ENCODE measurements at places on chromosomes 5 and 9.

DNA sequence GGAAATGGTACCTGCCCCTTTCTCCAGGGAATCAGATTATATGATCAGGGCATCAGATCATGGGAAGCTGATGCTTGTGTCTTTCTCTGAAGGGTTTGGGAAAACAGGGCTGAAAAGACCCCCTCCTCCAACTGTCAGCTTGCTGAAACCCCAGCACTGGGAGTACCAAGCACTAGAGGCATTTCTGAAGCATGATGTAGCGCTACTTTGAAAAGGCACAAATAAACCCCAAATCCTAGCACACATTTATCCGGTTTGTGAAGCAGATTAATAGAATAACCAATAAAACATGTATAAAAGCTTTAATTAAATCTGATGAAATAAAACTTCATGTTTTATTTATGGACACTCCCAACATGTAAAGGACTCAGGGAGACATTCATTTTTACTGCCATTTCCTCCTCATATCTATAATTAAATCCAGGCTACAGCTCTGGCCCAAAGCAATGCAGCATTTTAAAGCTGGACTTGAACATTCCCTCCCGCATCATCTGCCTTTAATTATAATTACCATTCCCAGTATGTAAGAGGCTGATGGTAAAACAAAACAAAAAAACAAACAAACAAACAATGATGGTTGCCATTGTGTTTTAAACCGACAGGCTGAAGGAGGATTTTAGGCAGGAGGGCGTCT lies 298.2 kb upstream of the RFX3 start:
- no peak for DNase-seq

DNA sequence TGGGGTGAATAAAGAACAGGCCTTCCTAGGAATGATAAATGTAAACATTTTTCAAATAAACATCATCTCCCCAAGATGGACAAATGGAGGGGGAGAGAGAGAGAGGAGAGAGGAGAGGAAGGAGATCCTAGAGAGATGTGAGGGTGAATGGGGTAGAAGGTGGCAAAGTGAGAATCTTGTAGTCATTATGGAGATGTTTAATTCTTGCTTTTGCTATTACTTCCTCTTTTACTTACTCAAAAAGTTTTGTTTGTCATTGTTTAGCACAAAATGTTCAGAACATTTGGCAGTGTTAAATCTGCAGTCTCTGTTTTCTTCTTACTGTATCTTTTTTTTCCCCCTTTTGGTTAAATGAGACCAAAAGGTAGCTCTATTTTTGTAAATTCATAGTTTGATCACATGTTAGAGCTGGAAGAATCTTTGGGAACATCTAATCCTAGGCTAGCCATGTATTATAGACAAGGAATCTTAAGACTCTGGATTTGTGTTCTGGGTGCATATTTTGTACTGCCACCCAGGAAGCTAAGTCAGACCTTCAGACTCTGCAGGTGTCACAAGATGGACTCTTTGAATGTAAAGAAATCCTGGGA lies 266.1 kb downstream of the NTRK2 start:
- DNase-seq: no peak

DNA sequence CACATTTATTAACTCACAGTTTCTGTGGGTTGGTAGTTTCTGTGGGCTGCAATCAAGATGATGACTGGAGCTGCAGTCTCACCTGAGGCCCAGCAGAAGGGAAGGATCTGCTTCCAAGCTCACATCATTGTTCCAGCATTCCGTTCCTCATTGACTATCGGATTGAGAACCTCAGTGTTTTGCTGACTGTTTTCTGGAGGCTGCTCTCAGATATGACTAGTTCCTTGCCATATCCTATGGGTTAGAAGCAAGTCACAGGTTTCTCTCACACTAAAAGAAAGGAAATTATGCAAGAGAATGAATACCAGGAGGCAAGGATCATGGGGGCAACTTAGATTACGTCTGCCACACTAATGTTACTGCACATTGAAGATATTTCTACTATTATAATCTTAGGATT lies 6.3 kb upstream of the ERAP1 start:
- no peak for DNase-seq

DNA sequence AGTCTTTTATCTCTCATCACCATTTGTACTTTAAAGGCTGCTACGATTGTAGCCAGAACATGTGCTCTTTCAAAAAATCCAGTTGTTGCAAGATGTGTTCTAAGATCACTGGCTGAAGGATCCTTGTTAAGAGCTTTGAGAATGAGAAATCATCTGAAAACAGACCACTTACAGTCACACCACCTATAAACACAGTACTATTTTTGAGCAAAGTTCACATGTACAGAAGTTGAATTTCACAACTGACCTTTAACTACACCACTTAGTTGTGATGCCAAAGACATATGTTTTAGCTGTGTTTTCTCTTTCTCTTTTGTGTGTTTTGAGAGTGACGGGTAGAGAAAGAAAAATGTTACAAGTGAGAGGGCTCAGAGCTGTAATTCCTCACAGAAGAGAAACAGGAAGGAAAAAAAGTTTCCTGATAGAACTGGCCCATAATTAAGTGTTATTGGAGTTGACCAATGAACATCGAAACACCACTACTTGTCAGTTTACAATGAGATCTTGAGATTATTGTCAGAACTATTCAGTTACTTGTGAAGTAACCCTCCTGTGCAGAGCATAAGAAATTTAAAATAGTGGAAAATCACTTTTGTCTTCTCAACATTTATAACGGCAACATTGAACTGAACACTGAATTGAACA lies 245.4 kb downstream of the MLLT3 start:
- DNase-seq: peak; percentile 43

- DNase-seq: no peak
Measured at GRCh38 chr5:133611357-133612248, 738 bp downstream of the FSTL4 start.

- peak; percentile 65 for DNase-seq
Measured at GRCh38 chr5:140591747-140592372, 27.2 kb downstream of the SLC35A4 start.

DNA sequence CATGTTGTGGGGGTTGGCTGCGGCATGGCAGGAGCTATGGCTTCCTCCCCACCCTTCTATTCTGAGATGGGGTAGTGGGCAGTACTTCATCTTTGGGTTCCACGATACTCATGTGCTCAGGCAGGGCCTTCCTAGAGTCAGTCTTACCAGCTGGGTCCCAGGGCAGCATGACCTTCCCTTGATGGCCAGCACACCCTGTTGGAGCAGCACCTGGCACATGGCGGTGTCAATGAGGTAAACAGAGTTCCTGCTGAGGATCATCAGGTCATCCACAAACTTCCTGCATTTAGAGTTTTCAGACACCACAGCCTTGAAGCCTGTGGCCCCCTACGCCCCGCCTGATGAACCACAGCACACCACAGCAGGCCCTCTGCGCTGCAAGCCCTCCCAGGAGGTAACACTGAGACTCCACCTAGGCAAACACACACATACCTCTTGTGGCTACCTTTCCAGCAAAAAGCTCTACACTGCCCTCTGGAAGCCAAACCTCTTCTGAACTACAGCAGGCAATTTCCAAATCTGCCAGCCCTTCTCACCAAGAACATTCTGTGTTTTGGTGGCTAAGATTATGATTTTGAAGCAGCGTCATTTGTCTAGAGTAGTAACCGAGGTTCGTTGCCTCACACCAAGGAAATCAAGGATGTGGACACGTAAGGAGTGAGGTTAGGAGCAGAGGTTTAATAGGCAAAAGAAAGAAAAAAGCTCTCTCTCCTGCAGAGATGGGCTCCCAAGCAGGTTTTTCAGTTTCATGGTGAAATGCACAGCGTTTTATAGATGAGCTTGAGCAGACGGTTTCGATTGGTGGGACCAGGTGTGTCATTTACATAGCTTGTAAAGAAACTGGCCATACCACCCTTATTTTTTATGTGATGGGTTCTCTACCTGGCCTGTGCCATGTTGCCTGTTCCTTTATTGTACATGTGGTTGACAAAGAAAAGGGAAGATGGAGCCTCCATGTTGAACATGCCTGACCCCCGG lies 20.3 kb upstream of the TMEM174 start:
- no peak for DNase-seq

- DNase-seq: no peak
Measured at GRCh38 chr5:93431250-93431649, 149.8 kb downstream of the NR2F1-AS1 start.

DNA sequence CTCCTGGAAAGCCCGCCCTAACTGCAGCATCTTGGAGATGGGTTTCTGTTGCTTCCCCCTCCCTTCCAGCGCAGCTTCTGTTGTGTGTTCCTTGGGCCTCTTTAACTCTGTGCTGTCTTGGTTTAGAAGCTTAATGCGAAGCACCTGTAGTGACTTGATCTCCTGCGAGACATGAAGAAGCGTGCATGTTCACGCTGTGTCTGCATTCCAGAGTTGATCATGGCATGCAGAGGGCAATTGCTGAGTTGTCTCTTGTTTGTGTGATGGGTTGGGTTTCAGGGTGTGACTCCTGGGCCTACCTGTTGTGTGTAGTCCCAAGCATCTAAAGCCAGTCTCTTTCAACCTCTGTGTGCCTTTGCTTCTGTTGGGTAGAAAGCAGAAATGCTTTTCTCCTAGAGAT lies 155.6 kb downstream of the SMARCA2 start:
- DNase-seq: no peak

GRCh38 chr5:25713259-25713658 lies 1068.5 kb upstream of the CDH10 start:
- no peak for DNase-seq

- DNase-seq: no peak
Measured at GRCh38 chr9:16515207-16515606, 355.3 kb downstream of the BNC2 start.

GRCh38 chr9:131500377-131500776 lies 2.3 kb upstream of the POMT1 start:
- DNase-seq: no peak

DNA sequence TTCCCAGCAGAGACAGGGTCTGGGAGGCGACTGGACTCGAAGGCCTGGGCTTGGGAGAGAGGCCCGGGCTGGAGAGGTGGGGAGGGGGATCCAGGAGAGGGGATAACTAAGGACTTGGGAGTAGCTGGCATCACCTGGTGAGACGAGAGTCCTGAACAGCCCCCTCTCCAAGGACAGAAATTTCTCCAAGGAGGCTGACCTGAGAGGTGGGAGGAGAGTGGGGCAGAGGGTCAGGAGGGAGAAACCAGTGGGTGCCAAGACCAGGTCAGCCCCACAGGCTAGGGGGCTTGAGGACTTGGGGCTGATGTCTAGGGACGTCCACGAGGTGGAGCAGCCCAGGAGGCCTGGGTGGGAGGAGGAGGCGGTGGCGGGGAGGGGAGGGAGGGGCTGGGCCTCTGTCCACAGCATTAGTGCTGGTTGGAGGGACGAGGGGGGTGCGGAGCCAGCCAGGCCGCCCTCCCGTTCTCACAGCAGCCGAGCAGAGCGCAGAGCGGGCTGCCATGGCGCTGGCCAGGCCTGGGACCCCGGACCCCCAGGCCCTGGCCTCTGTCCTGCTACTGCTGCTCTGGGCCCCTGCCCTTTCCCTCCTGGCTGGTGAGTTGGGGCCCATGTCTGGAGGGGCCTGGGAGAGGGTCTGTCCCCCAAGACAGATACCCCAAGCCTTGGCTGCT lies at the start of gene CRB2:
TSS of gene CRB2 (plus strand) at position 437 of the 671 bp plus-strand sequence. CDS start at position 501, 64 bp downstream.
- no peak for DNase-seq

- DNase-seq: no peak
Measured at GRCh38 chr5:153618307-153618706, 127.8 kb downstream of the GRIA1 start.

- peak; percentile 21 for DNase-seq
Measured at GRCh38 chr9:87642330-87643106, 83.4 kb upstream of the CTSL start.

DNA sequence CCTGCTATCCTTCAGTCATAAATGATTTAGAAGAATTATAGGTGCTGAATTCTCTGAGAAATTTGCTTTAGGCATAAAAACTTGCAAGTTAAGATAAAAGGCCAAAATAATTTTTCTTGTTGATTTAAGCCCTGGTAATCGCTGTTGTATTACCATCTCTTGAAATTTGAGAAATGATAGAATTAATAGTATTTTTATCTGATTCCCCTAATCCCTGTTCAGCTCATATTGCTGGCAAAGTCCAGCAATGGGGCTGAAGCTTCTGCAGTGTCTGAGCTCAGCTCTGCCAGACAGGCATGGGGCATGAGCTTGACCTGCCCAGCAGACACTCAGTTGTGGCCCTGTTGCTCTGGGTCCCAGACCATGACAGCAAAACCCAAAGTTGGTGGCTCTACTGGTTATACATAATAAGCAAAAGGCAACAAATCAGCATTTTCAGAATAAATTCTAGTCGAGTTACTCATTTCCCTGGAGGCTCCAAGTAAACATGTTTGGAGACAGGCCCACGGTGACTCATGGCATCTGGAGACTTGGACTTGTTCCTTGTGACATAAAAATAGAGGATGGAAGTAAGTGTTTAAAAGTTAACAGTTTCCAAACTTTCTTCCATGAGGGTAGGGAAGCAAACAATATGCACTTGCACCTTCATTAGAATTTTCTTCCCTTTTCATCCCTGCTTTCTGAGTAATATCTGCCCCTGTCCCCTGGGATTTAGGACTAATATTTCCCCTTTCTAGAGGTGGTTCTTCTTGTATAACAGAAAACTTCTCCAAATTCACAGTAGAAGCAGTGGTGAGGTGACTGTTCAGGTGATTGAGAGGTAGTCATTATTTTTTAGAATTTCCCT lies 60.2 kb upstream of the SLC2A8 start:
- peak; percentile 96 for DNase-seq

- peak; percentile 88 for DNase-seq
Measured at GRCh38 chr9:114385397-114386181, 2.2 kb downstream of the AKNA start.

DNA sequence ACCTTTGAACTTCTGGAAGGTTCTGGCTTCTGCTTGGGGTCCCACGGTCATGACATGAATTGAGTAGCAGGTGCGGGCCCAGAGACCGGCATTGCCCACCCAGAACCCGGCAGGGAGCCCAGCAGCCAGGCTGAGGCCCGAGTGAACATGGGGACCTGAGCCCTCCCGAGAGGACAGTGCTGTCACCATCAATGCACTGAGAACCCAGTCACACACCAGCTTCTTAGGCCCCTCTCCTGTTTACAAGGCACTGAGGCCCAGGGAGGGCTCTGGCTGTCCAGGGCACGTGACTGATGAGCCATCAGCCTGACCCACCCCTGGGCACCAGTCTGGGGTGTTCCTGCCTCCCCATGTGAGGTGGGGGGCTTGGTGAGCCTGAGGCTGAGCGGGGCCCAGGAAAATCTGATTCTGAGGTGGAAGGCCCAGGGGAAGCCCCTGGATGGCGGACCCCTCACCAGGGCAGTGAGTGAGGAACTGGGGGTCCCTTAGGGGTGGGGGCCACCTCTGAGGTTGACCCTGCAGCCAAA lies 60.3 kb upstream of the RNU6ATAC start:
- DNase-seq: no peak

- peak; percentile 65 for DNase-seq
Measured at GRCh38 chr5:41048986-41049385, 22.2 kb downstream of the MROH2B start.

- DNase-seq: peak; percentile 26
Measured at GRCh38 chr5:125528881-125529280, 782.4 kb upstream of the ZNF608 start.

- no peak for DNase-seq
Measured at GRCh38 chr9:110602281-110602680, 22.7 kb upstream of the SVEP1 start.

DNA sequence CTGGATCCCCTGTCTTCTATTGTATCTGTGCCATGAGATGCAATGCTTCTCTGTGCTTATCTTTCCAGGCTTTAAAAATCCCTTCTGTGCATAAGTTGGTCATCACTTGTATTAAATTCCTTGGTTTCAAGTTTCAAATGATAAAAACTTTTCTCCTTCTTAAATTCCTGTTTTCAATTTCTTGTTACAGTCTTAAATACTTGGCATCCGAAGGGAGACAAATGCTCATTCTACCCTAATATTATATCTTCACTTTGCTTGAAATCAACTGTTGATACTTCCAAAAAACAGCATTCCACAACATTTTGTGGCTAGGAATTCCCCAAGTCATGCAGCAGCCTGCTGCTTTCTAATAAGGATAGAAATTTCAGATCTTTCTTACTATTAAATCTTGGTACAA lies 413.2 kb upstream of the ACTBL2 start:
- DNase-seq: peak; percentile 49

- DNase-seq: peak; percentile 59
Measured at GRCh38 chr5:111223787-111224560, at the start of gene CAMK4. Gene CAMK4 (plus strand): TSS chr5:111224384. CDS start chr5:111224484, 100 bp downstream.

All from choroid plexus epithelial cell (primary cell).